NCI-H460 (cell line): ENCODE measurements at places on chromosomes 5 and 9.

- no peak for DNase-seq
These were observed 1.3 kb downstream of the TENT2 start for GRCh38 chr5:79613549-79613948.

GRCh38 chr5:7852542-7852941 lies 1.6 kb upstream of the CFAP90 start:
- DNase-seq, result no peak

GRCh38 chr5:120405923-120406322 lies 58.2 kb upstream of the PRR16 start:
- no peak for DNase-seq

- no peak for DNase-seq
These were observed 26.2 kb downstream of the SNX24 start for GRCh38 chr5:122871661-122872060.

GRCh38 chr9:101674165-101674564 lies 64.3 kb downstream of the GRIN3A start:
- no peak for DNase-seq

- no peak for DNase-seq
These were observed 26.6 kb downstream of the XPA start for GRCh38 chr9:97670586-97670985.

GRCh38 chr9:97943308-97943855 lies 5.4 kb upstream of the HEMGN start:
- DNase-seq, result no peak
